ENCODE measurements at places on chromosomes 4 and X.
A peak's percentile ranks its signal among the peaks of the same experiment; 100 is the strongest.

DNA sequence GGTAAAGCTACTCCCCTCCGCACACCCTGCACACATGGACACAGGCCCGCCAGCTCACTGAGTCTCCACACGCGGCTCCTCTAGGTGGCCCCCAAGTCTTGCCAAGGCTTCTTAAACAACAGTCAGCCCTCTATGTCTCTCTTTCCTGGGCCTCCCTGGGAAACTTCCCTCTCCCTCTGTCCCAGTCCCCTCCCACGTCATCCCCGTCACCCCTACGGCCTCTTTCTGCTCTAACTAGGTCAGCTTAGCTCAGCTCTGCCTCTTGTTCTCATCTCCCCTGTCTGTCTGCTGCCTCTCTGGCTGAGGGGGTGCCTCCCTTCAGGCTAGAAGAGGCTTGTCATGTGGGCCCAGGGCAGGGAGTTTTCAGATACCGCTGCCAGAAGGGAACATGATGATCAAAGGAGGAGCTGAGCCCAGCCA, 38.8 kb downstream of the SEPTIN6 start:
- DNase-seq = peak; percentile 31

GRCh38 chrX:118603981-118604380, 108.4 kb downstream of the DOCK11 start:
- DNase-seq = peak; percentile 31

DNA sequence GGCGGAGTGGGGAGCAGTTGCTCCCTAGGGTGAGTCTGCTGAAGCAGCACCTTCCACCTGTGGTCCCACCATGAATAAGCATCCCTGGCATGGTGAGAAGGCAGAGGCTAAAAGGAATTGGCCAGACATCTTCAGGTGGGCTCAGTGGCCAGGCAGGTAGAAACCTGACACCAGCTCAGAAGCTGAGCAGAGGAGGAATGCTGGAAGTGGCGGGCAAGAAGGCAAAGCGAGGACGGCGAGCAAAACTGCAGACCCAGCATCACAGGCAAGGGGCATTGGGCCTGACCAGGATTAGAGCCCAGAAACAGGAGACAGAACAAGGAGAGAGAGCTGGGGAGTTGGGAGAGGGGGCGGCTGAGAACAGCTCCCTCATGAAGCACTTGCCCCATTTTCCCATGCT, 25.3 kb downstream of the TSC22D3 start:
- no peak for DNase-seq

DNA sequence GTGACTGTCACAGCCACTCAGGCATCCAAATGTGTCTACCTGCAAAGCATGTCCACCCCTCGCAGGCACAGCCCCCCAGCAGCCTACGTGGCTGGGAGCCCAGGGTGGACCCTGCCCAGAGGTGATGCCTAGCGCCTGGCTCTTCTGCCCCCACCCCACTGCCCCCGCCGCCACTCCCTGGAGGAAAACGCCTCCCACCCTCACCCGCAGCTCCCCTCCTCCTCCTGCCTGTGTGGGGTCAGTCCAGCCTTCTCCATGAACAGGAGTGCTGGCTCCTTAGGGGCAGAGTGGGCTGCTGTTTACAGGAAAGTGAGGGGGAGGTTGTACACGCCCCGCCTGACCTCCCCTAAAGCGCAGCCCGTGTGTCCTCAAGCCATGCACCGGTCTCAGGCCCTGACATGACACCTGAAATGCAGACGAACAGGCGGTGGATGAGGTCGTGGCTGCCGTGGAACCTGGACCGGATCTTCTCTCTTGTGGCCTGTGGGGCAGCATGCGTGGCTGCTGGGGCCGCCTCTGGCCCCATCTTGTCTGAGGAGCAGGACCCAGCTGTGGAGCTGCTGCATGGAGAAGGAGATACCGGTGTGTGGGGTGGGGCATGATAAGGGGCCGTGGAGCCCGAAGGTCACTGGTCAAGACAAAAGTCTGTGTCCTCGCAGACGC, 11.9 kb upstream of the MXD4 start:
- DNase-seq = no peak

- DNase-seq = peak; percentile 20
Measured at GRCh38 chrX:41005445-41005992, 79.7 kb upstream of the USP9X start.

Measured in Kasumi-1 (cell line).